Activated T-cell treated with anti-CD3 and anti-CD28 coated beads, Interleukin-2, amount 50 U/mL, for 48 hours (primary cell): ENCODE measurements at places on chromosomes 5 and 9.
A peak's percentile ranks its signal among the peaks of the same experiment; 100 is the strongest.

- DNase-seq: no peak
Observed at GRCh38 chr9:112861638-112862555, 28.8 kb downstream of the SLC46A2 start.

- DNase-seq: no peak
Observed at GRCh38 chr5:15495026-15495425, 5.0 kb upstream of the FBXL7 start.

GRCh38 chr5:174990909-174991308 is 266.5 kb downstream of the MSX2 start:
- no peak for DNase-seq

DNA sequence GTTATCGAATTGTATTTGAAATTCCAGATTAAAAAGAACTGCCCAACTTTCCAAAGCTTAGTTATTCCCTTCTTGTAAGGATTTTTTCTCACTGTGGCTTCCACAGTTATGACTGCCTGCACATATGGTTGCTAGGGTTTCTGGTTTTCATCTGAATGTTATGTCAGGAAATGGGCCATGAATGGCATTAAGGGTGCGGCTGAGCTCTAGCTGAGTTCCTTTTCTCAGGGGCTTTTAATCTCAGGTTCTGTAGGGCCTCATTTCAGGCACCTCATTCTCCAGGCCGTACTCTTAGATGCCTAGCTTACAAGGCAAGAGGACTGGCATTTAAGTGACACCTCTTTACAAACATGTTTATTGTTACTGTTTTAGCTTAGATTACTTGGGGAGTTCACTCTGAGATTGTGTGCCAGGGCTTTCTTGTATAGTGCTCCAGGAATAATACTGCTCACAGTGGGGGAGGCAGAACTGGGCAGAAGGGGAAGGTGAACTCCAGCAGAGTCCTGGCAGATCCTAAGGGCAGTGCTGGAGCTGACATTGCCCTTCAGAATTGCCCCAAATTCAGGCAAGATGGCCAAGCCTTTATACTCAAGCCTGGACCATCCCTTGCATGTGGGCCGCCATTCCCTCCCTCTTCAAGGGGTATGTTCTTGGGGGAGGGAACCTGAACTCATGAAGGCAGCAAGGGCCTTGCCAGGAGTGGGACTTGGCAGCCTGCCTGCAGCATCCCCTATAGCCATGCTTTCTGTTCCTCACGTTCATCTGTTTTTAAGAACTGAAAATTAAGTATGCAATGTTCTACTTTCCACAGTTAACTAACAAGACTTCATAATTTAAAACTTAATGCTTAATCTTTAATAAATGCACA is 111.5 kb downstream of the KDM4C start:
- no peak for DNase-seq

DNA sequence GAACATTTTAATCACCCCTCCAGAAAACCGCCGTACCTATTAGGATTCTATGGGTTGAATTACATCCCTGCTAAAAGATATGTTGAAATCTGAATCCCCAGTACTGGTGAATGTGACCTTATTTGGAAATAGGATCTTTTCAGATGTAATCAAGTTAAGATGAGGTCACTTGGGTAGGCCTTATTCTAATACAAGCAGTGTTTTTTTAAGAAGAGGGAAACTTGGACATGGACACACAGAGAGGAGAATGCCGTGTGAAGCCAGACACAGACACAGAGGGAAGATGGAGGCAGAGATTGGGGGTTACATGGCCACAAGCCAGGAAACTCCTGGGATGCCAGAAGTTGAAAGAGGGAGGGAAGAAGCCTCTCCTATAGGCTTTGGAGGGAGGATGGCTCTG is 183.5 kb downstream of the GNA14 start:
- DNase-seq: no peak

DNA sequence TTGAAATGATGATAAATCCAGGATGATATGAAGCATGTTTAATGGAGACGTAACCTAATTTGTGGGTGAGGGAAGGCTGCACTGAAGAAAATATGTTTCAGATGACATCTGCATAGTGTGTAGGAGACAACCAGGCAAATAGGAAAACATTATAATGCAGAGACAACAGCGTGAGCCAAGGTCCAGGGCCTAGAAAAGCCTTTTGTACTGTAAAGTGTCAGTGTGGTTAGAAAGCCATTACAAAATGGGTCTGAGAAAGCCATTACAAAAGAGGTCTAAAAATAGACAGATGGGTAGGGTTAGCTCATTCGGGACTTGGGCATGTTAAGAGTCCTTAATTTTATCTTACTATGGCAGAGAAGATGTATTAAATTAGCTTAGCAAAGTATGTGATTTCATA is 14.9 kb upstream of the GABRG2 start:
- DNase-seq: no peak

- no peak for DNase-seq
Observed at GRCh38 chr9:684941-685340, 156.6 kb upstream of the DMRT1 start.

DNA sequence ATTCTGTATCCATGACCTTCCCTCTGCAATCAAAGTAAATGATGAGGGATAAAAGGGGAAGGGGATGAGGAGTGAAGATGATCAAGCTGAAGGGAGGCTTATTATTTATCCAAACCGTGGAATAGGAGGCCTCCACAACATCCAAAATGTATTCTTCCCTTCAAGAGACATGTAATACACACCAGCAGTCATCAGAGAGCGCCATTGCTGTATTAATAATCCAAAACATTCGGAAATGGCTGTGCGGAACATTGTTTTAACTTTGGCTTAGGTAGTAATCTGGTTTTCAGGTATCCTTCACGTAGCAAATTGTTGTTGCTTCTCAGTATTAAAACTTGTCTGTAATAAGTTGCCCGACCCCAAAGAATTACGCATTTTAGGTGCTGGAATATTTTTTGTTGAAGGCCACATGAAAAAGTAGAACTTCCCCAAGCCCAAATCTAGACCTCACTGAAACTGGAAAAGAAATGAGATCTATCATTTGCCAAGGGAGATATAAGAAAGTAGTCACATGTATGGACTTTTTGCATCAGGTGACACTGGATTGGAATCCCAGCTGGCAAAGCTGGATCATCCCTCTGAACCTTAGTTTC is 2.6 kb upstream of the BOD1 start:
- peak; percentile 32 for DNase-seq

- no peak for DNase-seq
Observed at GRCh38 chr5:132887283-132887682, 13.8 kb downstream of the LEAP2 start.

GRCh38 chr5:14607104-14607503 is 25.5 kb downstream of the OTULINL start:
- no peak for DNase-seq

DNA sequence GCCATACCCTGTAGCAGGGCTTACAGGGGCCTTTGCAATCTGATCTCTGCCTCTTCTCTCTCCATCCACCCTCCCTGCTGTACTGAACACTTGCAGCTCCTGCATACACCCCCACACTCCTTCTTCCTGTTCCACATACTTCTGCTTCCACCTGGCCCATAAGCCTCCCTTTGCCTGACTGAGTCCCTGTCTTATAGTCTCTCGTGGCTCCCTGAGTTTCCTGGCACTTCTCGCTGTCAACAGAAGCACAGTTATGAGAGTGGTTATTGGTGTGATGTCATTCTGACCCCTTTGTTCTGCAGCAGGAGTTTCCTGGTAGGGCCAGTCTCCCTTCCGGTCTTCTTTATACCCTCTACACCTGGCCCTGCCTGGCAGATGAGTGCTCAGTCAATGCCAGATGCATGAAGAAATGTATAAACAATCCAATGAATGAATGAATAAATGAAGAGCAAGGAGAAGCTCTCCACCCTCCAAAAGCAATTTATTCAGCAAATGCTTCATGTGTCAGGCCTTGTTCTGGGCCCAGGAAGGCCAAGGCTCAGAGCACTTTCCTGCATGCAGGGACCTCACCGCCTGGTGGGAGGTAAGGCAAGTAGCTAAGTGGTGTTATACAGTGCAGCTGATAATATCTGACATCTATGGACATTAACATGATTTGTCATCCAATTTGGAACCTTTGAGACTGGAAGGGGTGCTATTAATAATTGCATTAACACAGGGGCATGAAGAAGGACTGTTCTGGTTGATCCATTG is 20.5 kb upstream of the CSF1R start:
- no peak for DNase-seq

DNA sequence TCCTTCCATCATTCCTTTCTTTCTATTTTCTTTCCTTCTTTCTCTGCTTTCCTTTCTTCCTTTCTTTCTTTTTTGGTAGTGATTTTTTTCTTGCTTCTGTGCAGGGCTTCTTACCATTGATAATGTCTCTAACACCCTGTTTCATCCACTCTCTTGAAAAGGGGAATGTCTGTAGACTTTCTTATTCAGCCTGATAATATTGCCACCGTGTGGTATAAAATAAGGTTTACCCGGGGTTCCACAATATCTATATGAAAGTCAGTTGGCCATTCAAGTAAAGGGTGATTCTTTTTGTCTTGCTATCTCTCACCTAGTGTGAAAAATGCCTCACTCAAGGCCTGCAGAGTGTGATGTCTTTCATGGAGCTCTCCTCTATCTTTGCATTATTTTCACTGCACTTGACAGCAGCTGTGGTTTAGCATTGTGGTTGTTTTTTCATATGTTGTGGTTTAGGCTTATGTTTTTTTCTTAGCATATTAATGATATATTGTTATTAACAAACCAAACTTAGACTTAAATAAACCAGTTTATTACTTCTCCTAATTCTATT is 153.9 kb downstream of the CSNK1G3 start:
- no peak for DNase-seq

- DNase-seq: no peak
Observed at GRCh38 chr9:119400606-119401005, 31.4 kb upstream of the BRINP1 start.

DNA sequence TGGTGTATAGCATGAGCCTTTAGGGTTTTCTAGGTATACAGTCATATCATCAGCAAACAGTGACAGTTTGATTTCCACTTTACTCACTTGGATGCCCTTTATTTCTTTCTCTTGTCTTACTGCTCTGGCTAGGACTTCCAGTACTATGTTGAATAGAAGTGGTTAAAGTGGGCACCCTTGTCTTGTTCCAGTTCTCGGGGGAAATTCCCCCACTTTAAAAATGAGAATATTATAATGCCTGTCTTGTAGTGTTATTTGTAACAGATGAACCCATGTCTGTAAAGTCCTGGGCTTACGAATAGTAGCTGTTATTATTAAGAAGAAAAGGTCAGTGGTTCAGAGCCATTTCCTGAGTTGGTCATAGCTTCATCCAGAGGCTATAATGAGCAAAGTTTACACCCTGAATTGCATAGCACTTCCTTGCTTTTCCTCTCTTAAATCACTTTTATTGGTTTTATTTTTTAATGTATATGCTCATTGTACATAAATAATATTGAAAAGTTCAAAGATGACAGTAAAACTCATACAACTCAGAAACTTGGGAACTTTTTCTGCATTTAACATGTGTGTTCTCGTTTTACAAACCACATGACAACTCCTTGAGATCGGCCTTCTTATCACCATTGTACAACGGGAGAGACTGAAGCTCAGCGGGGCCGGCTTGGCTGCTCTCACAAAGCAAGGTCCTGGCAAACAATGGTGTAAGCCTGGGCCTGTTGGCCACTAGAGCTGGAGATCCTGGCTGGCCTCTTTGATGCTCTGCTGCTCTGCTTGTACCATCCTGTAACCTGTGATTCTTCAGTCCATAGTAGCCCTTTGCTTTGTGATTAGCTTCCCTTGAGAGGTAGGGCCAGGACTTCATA is 85.2 kb downstream of the CYFIP2 start:
- DNase-seq: peak; percentile 58

GRCh38 chr5:152560512-152561137 is 155.5 kb upstream of the NMUR2 start:
- DNase-seq: peak; percentile 31

DNA sequence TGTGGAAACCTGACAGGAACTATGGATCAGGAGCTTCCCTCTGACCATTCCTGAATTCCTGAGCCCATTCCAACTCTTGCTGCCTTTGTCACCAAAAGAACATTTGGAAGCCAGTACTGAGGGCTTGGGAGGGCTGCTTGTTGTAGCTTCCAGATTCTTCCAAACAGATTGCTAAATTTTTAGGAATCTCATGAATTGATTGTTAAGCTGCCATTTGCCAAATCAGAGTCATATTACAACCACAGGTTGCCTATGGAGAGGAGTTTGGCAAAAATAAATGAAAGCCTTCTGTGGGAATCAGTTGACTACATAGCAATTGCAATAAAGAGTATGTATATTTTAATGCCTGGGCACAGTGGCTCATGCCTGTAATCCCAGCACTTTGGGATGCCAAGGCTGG is 39.2 kb upstream of the SLC28A3 start:
- DNase-seq: no peak

GRCh38 chr9:17795744-17796143 is 216.9 kb downstream of the SH3GL2 start:
- DNase-seq: no peak

DNA sequence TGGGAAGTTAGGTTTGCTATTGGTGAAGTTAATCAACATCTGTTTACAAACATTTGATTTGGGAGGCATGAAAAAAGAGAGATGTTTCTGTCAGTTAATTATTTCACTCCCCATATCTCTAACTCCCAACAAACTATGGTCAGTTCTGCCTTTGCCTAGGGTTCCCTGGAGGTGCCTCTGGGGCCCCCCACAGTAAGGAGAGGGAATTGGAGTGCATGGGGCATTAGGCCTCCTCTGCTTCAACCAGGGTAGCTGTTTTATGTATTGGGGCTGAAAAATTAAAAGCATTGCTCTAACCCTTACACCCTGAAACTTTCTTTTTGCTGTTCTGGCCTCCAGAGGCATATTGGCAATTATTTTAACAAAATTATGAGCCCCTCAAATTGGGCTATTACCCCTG is 32.3 kb downstream of the RUSC2 start:
- no peak for DNase-seq

- peak; percentile 52 for DNase-seq
Observed at GRCh38 chr9:75265525-75265972, 177.2 kb downstream of the OSTF1 start.

DNA sequence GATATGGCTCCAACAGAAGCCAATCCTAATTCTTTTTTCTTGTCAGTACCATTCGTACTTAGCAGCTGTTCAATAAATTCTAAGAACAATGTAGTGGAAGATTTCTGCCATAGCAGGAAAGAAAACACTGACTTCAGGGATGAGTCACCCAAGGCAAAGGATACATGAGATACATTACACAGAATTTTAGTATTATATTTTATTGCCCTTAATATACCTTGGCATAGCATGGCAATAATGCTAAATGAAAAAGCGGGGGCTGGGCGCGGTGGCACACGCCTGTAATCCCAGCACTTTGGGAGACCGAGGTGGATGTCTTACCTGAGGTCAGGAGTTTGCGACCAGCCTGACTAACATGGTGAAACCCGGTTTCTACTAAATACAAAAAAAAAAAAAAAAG is 619.1 kb upstream of the DAB2 start:
- no peak for DNase-seq

DNA sequence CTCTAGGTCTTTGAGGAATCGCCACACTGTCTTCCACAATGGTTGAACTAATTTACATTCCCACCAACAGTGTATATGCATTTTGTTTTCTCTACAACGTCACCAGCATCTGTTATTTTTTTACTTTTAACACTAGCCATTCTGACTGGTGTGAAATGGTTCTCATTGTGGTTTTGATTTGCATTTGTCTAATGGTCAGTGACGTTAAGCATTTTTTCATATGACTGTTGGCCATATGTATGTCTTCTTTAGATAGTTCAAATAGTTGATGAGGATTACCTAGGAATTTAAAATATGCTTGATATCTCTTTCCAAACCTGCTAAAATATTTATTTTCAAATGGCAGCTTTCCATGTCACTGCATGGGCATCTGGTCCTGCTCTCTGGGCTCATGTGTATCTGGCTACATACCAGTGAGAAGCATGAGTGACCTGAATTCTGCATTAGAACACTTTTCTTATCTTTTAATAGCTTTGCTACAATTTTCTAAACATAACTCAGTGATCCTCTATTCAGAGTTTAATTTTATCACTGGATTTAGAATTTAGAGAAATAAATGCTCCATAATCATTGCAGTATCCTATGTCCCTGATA is 95.8 kb upstream of the ADAMTS16 start:
- DNase-seq: no peak
